ENCODE measurements at places on chromosomes 11 and 22.

- DNase-seq: peak; percentile 77
These were observed 22.6 kb upstream of the CAT start for GRCh38 chr11:34416088-34416487.

GRCh38 chr22:42683578-42684283, 34.5 kb upstream of the CYB5R3 start:
- DNase-seq: peak; percentile 65

GRCh38 chr11:113113801-113114704, 152.8 kb downstream of the NCAM1 start:
- peak; percentile 83 for DNase-seq

DNA sequence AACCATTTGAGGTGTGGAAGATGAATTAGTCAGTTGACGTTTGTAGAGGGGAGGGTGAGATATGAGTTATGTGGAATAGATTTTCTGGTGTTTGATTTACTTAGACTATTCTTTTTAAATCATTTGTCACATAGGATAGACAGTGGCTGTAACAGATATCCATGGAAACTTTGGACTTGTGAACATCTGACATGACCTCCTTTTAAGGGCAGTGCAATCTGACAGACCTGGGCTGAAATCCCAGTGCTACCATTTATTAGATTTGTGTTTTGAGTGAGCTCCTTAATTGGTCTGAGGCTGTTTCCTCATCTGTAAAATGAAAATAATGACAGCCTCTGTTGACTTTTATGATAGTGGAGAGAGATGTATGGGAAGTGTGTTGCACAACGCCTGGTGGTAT, 159.9 kb downstream of the TEAD1 start:
- no peak for DNase-seq

- no peak for DNase-seq
These were observed 322.7 kb upstream of the PITPNB start for GRCh38 chr22:28241656-28242290.
